Fibroblast of upper back skin (primary cell): ENCODE measurements at places on chromosomes 2 and 18.
A peak's percentile ranks its signal among the peaks of the same experiment; 100 is the strongest.

- peak; percentile 95 for DNase-seq
Measured at GRCh38 chr2:47288864-47289263, 114.1 kb upstream of the MSH2 start.

DNA sequence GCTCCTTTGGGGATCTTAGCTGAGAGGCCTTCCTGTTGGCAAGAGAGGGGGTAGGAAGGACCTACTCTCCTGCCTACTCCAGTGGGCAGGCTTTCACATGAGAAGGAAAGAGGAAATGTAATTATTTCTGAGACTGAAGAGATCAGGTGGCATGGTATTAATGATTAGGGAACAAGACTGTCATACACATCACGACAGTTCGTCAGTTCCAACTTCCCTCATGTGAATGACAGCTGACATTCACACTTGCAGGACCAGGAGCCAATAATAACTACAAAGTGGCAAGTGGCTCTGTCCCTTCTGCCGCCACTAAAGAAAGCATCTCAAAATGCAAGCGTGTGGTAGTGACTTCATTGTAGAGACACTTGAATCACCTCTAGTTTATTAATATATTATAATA is 90.0 kb downstream of the ZCCHC2 start:
- DNase-seq = no peak

GRCh38 chr2:190571686-190572085 is 37.2 kb upstream of the NEMP2 start:
- DNase-seq = no peak

GRCh38 chr18:63480476-63480875 is 3.7 kb downstream of the SERPINB5 start:
- no peak for DNase-seq

DNA sequence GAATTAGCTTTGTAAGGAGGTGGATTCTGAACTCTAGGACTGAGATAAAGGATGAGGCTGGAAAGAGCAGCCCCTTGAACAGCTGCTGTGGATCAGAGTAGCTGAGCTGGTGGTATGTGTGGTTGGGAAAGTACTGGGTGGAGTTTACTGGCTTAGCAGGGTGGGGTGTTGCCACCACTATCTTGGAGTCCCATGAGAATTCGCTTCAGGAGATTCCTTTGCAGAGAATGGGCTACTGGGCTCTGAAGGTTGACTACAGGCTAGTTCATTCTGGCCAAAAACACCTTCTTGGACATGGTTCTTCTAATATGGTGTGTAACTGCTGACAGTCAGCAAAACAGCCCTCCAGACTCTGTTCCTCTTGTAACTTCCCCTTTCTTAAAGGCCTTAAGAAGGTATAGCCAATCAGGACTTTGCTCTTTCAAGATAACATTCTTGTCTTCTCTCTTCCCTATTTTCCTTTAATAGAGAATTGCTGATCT is 52.7 kb downstream of the TET3 start:
- DNase-seq = peak; percentile 39

DNA sequence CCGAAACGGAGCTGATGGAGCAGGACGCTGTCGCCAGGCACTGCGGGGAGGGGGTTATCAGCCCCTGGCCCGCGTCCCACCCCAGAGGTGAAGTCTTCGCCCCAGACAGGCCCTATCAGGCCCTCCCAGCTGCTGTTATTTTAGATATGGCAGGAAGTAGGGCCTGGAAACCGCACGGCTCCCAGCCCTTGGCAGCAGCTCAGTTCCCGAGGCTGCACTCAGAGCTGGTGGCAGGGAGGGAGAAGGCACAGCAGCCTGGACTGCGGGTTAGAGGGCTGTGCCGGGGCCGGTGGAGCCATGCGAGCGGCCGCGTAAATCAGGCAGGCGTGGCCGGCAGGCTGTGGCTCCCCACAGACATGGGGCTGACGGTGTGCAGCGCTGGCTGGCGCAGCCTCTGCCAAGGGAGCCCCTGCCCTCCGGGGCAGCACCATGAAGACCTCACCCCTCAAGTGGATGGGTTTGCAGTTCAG is 111.4 kb downstream of the NFATC1 start:
- DNase-seq = peak; percentile 73

- peak; percentile 55 for DNase-seq
Measured at GRCh38 chr2:195318440-195319111, 338.4 kb upstream of the SLC39A10 start.

DNA sequence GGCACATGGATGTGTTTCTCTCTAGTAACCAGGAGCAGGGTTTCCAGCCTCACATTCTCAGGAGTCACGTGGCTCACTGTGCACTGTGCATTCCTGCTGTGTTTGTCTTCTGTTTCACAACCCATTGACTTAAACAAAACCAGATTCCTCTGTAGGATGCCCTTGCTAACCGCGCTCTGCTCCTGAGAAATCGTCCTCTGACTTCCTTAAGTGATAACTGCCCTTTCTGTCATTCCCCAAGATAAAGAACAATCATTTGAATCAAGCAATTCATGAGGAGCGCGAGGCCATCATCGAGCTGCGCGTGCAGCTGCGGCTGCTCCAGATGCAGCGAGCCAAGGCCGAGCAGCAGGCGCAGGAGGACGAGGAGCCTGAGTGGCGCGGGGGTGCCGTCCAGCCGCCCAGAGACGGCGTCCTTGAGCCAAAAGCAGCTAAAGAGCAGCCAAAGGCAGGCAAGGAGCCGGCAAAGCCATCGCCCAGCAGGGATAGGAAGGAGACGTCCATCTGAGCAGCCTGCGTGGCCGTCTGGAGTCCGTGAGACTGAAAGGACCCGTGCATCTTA is 60.2 kb downstream of the RALBP1 start:
- peak; percentile 97 for DNase-seq

- DNase-seq = no peak
Measured at GRCh38 chr2:119010336-119010735, 68.3 kb downstream of the MARCO start.

DNA sequence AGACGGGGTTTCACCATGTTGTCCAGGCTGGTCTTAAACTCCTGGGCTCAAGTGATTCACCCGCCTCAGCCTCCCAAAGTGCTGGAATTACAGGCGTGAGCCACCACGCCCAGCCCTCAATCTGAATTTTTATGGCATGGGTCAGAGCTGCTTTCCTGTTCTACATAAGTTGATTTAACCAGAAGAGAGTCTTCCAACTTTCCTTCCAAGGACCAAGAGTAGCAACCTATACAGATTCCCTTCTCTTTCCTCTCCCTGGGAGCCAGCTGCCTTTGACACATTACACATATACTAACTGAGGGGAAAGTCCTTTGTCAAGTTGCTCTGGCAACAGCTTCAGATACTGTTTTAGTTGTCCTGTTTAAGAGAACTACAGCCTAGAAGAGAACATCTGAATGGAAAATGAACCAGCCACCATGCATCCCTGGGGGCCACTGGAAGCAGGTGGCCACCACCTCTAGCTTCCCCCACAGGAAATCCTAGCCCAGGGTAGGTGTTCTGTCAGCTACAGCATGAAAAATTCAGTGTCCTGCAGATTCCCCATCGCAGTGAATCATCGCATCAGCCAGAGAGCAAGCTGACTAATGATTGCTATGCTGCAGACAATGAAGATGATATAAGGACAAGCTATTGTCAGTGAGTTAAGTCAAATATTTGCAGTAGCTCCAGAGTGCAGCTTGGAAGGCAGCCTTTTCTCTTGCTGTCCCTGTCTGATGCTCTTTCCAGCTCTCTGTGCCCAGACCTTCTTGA is 62.9 kb downstream of the POMC start:
- DNase-seq = peak; percentile 80

GRCh38 chr2:30366199-30366691 is 80.8 kb upstream of the LCLAT1 start:
- peak; percentile 71 for DNase-seq

DNA sequence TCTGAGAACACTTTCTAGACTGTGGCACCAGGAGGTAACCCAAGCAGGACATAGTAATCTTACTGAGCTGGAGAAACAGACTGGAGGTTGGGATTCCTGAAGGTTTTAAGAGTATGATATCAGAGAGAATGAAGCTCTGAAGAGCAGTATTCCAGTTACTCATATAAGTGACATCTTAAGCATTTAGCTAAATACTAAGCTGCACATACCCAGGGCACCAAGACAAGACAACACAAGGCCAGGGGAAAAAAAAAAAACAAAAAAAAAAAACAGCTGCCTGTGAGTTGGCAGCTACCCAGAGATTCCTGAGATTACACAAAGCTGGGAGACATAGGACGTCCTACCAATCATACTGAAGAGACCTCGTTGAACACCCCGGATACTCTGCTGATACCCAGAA is 175.8 kb downstream of the SRBD1 start:
- DNase-seq = peak; percentile 91

DNA sequence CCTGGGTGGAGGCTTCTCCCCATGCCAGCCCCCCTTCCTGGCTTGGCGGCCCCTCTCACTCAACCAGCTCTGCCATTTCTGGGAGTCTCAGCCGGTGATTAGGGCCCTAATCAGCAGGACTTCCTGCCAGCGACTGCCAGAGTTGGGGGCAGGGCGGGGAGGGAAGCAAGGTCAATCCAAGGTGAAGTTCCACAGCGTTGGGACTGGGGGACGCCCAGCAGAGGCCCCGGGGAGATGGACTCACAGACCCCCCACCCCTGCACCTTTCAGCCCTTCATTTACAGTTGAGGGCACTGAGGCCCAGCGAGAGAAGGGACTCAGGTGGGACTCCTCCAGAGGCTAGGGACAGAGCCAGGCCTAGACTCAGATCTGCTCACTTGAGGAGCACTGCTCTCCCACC is 65.3 kb downstream of the TNS1 start:
- no peak for DNase-seq

DNA sequence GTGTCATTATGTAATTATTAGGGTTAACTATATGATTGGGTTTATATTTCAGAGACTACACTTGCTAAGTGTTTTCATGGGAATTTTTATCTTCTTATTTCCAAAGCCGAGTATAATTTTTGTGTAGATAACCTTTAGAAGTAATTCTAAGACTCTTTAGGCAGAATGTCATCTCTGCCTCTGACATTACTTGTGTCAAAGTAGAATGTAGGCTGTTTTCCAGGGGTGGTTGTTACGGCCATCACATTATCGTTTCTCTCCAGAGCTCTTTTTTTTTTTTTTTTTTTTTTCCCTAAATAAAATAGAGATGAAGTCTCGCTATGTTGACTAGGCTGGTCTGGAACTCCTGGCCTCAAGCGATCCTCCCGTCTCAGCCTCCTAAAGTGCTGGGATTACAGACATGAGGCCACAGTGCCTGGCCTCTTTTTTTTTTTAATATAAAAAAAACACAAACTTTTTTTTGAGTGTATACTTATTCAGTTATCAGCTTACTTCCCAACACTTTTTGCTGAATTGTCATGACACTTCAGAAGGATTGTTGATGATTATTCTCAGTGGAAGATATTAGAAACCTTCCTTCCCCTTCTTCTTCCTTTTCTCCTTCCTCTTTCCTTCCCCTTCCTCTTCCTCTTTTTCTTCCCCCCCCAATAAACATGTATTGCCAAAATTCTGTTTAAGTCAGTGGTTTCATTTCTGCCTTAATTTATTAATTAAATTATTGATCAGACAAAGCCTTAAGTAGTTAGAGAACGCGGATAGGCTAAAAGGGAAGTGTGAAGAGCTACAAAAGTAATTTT is 2.3 kb downstream of the PIKFYVE start:
- no peak for DNase-seq

DNA sequence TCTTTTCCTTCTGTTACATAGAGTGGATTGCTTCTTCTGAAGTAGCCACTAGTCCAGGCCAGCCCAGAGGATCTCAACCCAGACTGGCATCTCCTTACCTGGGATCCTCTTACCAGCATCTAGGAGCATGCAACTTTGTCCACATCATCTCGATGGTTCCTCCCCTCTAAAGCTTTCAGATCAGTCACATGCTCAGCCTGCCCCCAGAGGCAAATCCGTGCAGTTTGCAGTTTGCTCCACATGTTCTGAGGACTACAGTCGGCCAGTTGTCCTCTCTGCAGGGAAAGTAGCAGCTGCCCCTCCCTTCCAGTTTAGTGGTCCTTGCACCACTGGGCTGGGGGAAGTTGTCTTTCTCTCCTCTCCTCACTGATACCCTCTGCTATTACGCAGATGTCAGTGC is 259.8 kb upstream of the APCDD1 start:
- DNase-seq = no peak

DNA sequence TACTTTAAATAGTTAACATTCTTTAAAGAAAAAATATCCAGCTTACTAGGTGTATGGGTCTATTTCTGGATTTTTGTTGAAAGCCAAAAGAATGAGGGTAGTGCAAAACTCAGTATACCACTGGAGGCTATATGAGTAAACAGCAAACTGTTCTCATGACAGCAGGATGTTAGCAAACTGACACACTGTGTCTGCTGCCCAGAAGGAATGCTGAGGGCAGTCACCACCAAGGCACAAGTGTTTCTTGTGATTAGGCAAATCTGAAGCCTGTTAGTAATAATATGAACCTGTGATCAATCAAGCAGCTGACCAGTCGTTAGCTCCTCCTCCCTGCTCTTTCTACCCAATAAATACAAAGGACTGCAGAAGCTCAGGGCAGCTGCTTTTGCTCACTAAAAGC is 50.5 kb upstream of the SULT1C3 start:
- no peak for DNase-seq

DNA sequence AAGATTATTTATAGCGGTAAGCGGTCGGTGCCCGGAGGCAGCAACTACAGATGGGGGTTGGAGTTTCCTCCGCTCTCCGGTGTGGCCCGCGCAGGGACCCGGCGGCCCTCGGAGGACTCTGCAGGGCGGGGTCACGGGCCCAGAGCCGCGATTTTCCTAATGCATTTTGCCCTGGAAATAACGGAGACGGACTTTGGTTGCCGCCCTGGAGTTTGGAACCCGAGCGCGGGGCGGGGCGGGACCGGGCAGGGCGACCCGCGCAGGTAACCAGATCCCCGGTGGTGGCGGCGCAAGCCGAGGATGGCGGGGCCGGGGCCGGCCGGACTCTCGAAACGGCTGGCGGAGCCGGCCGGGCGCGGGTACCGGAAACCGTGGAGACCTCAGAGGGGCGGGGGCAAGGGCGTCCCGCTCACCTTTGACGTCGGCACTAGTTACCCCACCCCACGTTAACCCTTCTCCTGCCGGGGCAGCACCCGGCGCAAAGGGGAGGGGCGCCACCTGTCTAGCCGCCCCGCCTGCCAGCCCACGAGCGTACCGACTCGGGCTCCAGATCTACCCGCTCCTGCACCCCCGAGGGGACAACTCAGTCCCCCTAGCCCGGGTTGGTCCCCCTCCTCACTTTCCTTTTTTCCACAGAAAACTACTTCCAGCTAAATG is 2.9 kb downstream of the CYP26B1 start:
- no peak for DNase-seq

DNA sequence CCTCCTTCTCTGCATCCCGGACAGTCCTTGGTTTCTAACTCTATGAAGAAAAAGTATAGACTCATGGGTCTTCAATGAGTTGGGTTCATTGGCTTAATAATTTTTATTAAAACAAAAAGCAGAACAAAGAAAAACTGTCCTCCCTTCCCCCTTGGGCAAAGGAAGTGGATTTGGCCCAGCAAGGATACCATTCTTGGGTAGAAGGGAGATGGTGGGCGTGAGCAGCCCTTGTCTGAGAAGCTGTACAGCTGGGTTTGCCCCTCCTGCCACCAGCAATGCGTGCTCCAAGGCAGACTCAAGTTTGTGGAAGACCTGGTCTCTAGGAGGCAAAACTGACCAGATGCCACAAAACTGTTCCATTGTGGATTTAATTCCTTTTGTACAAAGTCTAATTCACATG is 12.7 kb downstream of the PCARE start:
- DNase-seq = no peak
